Activated CD4-positive, alpha-beta memory T cell treated with anti-CD3 and anti-CD28 coated beads, Interleukin-2, amount 10 ng/mL, durations not matched to agents 7 days and 5 days (primary cell): ENCODE measurements at places on chromosomes 5 and 9. TPM values are rescaled to one million over a fixed set of nuclear protein-coding genes. Genes with fewer than 3 reads are reported as not detected.

IFNE gene
- not detected for total RNA-seq

LCN1 gene
- not detected for total RNA-seq

DNA sequence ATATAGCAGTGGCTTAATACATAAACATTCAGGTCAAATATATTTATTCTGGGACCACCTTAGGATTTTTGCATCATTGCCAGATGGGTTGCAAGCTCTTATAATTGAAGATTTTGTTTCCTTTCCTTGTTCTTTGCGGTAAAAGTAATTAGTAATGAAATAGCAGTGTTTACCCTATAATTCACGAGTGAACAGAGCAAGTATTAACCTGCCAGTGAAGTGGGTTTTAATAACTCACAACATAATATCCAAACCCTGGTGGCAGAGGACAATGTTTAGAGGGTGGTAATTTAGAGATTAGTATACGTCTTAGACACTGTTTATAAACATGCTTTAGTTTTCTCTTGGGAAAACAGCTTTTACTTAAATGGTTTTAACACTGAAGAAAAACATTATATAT lies 11.8 kb downstream of the ARL14EPL start:
- peaks cover 2% of the 10 kb centered on the region for H3K4me1 ChIP-seq
- H3K4me3 ChIP-seq = no peak overlapping the region
- H3K27me3 ChIP-seq = peaks cover 19% of the 10 kb centered on the region
- no peak overlapping the region for H3K27ac ChIP-seq
- no peak for DNase-seq
- H3K36me3 ChIP-seq = no peaks in the 10 kb centered on the region

DNA sequence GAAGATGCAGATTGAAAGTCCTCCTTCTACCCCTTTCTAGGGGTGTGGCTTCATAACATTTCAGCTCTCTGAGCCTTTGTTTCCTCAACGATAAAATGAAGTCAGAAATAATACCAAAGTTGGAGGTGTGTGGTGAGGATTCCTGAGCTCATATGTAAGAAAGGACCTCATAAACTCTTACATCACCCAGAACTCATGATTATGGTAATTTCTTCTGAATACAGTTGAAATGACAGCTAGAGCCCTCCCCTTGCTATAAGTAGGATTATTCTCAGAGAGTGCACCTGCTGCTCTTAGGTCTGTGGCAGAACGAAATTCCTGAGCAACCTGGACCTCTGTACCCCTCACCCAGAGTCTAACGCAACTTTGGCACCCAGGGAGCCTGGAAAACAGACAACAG lies 291.4 kb upstream of the KLF4 start:
- H3K27me3 ChIP-seq = no peaks in the 10 kb centered on the region
- DNase-seq = no peak
- no peaks in the 10 kb centered on the region for H3K36me3 ChIP-seq
- no peak overlapping the region for H3K27ac ChIP-seq
- H3K4me3 ChIP-seq = no peak overlapping the region
- H3K4me1 ChIP-seq = no peaks in the 10 kb centered on the region

GRCh38 chr9:19154135-19154612 lies 26.9 kb upstream of the PLIN2 start:
- H3K4me3 ChIP-seq = no peak overlapping the region
- no peaks in the 10 kb centered on the region for H3K36me3 ChIP-seq
- peaks cover 19% of the 10 kb centered on the region for H3K4me1 ChIP-seq

DNA sequence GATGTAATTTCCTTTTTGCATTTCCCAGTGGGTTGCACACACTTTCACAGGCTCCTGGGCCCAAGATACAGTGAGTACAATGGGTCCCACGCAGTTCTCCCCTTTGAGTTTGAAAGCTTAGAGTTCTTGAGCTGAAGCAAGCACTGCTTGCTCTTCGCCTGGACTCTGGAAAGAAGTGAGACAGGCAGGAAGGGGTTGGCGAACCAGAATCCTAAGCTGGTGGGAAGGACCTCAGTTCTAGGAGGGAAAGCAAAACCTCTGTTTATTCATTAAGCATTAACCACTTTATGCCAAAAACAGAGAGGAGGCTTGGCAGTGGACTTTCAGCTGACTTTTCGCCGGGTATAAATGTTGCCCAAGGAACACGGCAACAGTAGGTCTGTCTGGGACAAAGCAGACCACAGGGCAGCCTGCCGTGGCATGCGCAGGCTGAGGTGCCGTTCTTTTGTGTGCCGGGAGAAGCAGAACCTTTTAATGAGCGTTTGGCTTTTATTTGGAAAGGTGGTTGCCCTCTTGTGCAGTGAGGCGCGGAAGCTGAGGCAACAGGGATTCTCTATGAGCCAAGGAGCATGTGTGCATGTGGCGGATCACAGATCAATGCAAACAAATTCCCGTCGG lies 239.9 kb upstream of the PANK3 start:
- H3K36me3 ChIP-seq = no peaks in the 10 kb centered on the region
- H3K4me3 ChIP-seq = no peak overlapping the region
- H3K27me3 ChIP-seq = peaks cover 4% of the 10 kb centered on the region
- DNase-seq = no peak
- H3K4me1 ChIP-seq = peaks cover 4% of the 10 kb centered on the region

DNA sequence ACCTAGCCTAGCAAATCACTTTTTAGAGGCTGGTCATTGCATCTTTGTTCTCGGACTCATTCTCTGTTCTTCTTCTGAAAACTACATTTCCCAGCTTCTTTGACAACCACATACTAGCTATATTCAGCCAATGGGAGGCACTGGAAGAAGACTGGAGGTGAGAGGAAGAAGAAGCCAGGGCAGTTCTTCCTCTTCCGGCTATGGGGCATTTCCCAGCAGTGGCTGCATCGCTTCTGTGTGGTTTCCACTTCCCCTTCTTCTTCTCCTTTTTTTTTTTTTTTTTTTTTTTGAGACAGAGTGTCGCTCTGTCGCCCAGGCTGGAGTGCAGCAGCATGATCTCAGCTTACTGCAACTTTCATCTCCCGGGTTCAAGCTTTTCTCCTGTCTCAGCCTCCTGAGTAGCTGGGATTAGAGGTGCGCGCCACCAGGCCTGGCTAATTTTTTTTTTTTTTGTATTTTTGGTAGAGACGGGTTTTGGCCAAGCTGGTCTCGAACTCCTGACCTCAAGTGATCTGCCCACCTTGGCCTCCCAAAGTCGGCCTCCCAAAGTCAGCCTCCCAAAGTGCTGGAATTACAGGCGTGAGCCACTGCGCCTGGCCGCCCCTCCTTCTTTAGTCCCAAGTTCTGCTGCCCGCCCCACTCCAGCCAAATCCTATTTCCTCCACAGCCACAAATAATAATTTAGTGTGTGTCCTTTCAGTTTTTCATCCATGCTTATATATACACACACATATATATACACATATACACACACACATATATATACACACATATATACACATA lies 6.9 kb upstream of the UBAP1 start:
- peak; percentile 56 for DNase-seq
- H3K36me3 ChIP-seq = no peaks in the 10 kb centered on the region
- no peaks in the 10 kb centered on the region for H3K27me3 ChIP-seq
- peaks cover 11% of the 10 kb centered on the region for H3K4me1 ChIP-seq
- no peak overlapping the region for H3K4me3 ChIP-seq

DNA sequence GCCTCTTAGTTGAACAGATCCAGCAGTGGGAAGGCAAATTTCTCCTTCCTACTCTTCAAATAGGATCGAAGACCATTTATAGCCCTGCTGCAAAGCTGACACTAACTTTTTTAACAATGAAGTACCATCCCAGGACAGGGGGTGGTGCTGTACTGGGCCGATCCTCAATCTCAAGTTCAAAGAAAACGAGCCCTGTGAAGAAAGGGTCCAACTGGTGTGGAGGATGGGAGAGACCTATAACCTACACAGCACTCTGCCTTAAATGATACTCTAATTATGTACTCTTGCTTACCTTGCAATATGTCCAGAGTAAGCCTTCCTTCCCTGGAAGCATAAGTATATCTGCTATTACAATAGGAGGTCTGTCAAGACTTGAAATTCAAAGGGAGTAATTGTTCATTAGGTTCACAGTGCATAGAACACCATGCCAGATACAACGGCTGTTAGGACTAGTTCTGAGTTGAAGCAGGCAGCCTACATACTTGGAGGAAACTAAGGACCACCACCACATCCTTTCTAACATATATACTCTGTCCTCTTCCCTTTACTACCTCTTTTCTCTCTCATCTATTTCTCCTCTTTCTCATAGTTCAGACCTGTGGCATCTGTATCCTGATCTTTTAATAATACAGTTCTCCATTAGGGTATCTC lies 6.2 kb downstream of the ETF1 start:
- peak overlapping the region; percentile 42 for H3K27ac ChIP-seq
- no peak for DNase-seq
- H3K4me1 ChIP-seq = peaks cover 62% of the 10 kb centered on the region
